HFF-Myc (cell line): ENCODE measurements at places on chromosomes 1 and 21.
A peak's percentile ranks its signal among the peaks of the same experiment; 100 is the strongest.

GRCh38 chr1:241475671-241476070, 43.9 kb downstream of the FH start:
- no peak for DNase-seq

GRCh38 chr21:7957713-7958064, 2563.7 kb upstream of the TPTE start:
- DNase-seq: no peak

DNA sequence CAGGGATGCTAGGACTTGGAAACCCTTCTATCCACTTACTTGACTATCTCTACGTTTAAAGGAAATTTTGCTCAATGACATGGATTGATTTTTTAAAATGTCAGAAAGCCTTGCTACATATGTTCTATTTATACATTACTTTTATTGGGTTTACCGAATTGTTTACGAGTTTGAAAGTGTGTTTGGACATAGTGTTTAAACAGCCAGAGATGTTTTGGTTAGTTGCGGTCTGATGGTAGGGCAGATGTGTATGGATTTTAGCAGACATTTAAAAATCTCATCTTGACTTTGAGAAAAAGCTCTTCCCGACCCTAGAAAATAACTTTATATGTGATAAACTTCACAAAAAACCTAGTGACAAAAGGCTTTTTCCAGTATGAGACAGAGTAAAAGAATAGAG, 513.7 kb downstream of the PLA2G4A start:
- DNase-seq: no peak

DNA sequence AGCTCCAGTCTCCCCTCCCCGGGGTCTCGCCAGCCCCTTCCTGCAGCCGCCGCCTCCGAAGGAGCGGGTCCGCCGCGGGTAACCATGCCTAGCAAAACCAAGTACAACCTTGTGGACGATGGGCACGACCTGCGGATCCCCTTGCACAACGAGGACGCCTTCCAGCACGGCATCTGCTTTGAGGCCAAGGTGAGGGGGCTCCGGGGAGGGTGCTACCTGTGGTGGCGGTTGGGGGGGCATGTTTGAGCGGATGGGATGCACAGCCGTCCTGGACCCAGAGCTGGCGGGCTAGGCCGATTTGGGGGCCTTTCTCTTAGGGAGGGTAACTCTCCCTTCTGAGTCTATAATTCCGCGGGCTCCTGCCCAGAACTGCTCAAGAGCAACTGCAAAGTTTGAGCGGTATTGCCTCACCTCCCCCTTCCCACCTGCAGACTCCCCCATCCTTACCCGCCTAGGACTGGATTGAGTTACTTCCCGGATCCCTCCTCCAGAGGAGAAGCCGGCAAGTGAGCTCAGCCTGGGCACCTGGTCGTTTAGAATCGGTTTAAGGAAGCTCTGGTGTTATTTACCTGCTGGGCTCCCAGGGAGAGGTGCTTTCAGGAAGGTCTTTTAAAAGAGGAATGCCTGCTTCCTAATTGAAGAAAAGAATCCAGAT, 730 bp downstream of the NOS1AP start:
- DNase-seq: no peak

- no peak for DNase-seq
Observed at GRCh38 chr1:35324486-35324885, 56.0 kb downstream of the ZMYM4 start.

DNA sequence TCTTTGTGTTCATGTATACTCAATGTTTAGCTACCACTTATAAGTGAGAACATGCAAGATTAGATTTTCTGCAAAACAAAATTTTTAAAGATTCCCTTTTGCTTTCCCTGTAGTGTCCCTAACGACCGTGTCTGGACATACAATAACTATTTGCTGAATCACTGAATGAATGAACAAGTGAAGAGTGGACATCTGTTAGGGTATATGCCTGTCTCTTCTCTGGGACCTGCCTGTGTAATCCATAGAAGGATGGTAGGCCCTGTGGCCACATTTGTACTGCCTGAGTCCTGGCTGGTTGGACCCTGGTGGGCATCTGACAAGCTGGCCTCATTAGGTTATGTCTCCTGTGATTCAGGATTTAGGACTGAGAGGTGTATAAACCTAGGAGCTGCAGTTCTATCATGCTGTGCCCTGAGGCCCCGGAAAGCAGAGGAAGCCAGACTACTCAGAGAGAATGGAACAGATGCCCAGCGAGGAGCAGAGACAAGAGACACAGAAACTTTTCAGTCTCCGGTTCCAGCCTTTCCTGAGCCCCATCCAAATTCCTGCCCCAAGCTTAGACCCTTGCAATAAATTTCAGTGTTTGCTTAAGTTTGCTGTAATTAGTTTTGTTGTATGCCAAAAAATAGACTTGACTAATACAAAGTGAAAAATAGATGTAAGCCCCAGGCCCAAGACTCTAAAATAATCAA, 7.5 kb upstream of the NCF2 start:
- DNase-seq: no peak

DNA sequence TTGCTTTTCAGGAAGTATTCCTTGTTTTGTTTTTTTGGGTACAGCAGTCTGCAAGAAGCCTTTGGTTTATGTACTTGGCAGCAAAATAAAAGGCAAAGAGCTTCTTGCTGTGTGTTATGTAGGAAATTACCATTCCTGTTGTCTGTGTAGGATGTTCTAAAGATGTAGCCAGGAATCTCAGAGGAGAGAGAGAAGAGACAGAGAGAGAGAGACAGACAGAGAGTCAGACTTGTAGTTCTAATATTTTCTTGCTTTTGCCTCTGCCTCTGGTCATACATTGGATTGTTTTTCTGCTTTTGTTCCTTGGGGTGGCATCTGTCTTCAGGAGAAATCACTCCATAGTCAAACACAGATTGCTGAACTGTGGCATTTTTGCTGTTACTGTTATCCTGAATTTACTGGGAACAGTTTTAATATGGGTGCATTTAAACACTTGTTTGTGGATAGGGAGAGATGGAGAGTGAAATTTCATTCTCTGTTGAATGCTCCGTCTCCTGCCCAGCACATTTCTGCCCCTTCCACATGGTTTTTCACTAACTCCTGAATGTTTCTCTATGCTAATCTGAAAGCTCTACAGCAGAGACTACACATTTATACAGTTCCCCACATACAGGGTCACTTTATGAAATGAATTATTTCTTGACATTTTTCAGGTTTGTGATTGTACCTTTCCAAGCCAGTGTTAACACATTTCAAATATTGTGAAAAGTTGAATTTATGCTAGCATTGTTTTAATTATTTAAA, 49.8 kb downstream of the POU2F1 start:
- DNase-seq: no peak

GRCh38 chr1:81695741-81696140, 105.0 kb upstream of the ADGRL2 start:
- no peak for DNase-seq

- DNase-seq: peak; percentile 46
Observed at GRCh38 chr1:163844459-163844858, 522.7 kb downstream of the NUF2 start.

GRCh38 chr1:85933961-85934360, 222.6 kb downstream of the COL24A1 start:
- DNase-seq: no peak

GRCh38 chr1:194568610-194569009, 1382.2 kb upstream of the B3GALT2 start:
- DNase-seq: no peak

DNA sequence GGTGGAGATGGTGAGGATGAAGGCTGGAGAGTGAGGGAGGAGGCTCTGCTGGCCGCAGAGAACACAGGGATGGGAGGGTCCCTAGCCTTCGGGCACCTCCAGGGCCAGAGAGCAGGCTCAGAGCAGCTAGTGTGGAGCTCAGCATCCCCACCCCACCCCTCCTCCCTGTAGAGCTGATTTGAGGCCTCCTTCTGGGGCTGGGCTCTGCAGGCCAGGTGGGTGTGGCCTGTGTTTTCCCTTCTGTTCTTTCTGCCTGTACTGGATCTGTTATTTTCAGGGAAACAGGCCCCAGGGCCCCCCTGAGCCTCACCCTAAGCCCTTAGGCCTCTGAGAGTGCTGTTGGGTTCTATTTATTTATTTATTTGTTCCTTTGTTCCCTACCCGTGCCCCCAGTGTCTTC, 44.8 kb downstream of the TMCC2 start:
- DNase-seq: no peak
